ENCODE measurements at places on chromosomes 4 and X.

- no peak for DNase-seq
Measured at GRCh38 chr4:67051000-67051789, 494.1 kb downstream of the CENPC start.

- DNase-seq: no peak
Measured at GRCh38 chr4:158721680-158722079, 1.5 kb downstream of the PPID start.

GRCh38 chrX:142134533-142134932, 70.6 kb downstream of the MAGEC2 start:
- no peak for DNase-seq

DNA sequence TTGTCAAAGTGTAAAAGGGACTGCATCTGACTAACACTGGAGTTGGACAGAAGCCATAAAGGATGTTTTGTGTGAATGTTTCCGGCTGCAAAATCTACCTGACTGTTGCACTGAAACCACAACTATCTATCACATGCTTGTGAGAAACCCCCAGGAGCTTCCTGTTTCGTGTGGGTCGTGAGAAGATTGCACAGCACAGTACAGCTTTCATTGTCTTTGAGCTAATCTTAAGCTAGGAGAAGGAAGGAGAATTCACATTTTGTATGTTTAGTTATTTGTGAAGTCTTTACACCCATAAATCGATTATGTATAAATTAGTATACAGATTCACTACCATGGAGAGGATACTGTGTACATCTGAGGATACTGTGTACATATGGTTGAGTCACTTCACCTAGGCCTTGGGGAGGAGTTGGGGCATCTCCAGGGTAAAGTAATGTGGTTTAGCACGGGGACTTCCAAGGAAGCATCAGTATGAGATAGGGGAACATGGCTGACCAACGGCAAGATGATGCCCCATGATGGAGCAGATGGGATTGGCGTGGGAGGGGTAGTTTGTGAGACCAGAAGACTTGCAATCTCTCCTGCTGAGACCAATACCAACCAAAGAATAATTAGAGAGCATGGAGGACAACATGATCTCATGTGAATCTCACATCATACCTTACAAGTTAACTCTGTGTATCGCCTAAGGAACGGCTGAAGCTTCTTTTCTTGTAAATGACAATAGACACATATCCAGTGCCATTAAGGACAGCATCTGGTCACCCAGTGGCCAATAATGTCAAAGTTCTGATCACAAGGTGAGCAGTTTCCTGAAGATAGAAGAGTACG, 43.1 kb upstream of the FAM9C start:
- DNase-seq: no peak

Measured in GM04504 (cell line).